Activated CD8-positive, alpha-beta memory T cell treated with anti-CD3 and anti-CD28 coated beads, Interleukin-2, amount 10 ng/mL, durations not matched to agents 7 days and 5 days (primary cell): ENCODE measurements at places on chromosomes 1 and 21. TPM values are rescaled to one million over a fixed set of nuclear protein-coding genes. Genes with fewer than 3 reads are reported as not detected.

DNA sequence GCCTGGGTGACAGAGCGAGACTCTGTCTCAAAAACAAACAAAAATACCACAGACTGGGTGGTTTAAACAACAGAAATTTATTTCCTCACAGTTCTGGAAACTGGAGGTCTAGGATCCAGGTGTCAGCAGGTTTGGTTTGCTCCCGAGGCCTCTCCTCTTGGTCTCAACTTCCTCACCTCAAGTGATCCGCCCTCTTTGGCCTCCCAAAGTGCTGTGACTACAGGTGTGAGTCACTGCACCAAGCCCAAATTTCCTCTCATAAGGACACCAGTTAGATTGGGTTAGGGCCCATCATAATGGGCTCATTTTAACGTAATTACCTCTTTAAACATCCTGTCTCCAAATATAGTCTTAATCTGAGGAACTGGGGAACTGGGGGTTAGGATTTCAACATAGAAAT is 35.5 kb downstream of the MFSD2A start:
- no peak overlapping the region for H3K4me3 ChIP-seq
- H3K4me1 ChIP-seq, result no peaks in the 10 kb centered on the region
- DNase-seq, result no peak
- H3K36me3 ChIP-seq, result no peaks in the 10 kb centered on the region
- no peak overlapping the region for H3K27ac ChIP-seq

DNA sequence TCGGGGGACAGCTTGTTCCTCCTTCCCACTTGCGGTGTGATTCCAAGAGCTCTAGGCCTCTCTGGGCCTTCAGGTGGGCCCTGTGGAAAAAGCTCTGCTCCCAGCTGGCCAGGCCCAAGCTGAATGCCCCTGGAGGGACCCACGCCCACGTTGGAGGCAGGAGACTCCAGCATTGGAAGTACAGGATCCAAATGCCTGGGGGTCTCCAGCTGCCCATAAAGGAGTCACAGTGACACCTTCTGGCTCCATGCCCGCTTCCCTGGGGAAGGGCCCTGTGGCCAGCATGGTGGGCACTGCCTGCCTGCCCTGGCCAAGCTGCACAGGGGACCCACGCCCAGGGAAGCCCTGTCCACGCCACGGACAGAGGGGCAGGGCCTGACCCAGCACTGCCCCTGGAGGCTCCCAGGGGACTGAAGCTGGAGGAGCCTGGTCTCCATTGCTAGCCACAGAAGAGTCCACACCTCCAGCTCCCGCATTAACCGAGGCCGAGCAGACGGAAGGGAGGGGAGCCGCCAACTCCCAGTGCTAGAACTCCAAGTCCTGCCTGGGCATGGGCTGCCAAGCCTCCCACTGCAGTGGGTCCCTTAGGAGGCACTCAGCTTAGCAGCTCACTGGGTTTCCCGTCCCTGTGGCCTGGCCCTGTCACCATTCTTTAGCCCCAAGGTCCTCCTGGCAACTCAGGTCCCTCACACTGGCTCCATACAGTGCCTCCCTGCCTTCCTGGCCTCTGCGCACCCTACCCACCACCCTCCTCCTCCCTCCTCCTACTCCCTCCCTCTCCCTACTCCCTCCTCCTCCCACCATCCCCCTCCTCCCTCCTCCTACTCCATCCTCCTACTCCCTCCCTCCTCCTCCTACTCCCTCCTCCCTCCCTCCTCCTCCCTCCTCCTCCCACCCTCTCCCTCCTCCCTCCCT is 41.9 kb downstream of the WNT9A start:
- no peak overlapping the region for H3K27ac ChIP-seq
- H3K27me3 ChIP-seq, result peaks cover 6% of the 10 kb centered on the region
- H3K36me3 ChIP-seq, result no peaks in the 10 kb centered on the region
- DNase-seq, result no peak

DNA sequence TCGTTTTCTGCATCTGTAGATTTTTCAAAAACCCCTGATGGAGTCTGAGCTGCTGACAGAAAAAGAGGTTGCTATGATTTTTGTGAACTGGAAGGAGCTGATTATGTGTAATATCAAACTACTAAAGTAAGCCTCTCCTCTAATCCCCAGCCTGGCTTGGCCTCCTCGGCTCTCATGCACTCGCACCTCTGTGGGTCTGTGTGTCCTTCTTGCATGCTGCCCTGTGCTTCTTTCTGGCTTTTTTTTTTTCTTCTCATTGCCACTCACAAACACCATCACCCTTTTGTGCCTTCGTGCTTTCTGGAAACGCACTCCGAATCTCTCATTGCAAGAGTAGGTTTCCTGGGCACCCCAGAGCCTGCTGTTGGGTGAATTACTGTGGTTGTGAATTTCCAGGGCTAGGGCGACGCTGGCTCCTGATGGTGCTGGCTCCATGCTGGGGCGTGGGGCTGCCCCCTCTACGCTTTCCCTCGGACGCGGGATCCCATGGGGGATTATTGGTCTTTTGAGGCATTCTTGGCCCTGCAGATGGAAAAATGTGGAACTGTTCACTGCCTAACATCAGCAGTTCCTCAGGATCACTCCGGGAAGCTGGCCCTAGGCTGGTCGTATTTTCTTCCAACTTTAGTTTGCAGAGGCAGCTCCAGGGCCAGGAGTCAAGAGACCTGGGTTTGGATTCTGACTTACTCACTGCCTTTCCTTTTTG is 56.8 kb downstream of the ATP5PO start:
- H3K4me1 ChIP-seq, result no peaks in the 10 kb centered on the region
- H3K4me3 ChIP-seq, result no peak overlapping the region
- no peaks in the 10 kb centered on the region for H3K36me3 ChIP-seq

DNA sequence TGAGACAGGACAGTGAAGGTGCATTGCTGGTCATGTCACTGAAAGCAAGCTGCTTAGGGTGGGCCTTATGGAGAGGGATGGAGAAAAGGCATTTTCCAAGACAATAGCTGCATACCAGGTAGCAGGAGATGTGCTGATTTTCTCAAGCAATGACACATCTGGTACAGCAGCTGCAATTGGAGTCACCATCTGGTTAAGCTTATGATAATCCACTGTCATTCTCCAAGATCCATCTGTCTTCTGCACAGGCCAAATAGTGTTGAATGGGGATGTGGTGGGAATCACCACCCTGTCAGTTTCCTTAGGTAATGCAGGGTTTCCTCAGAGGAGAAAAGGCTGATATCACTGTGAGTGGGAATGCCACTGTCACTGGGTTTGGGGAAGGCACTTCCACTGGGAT is 54.6 kb downstream of the ADSS2 start:
- H3K4me3 ChIP-seq, result no peak overlapping the region
- no peaks in the 10 kb centered on the region for H3K27me3 ChIP-seq
- no peak for DNase-seq
- H3K36me3 ChIP-seq, result peaks cover 24% of the 10 kb centered on the region

DNA sequence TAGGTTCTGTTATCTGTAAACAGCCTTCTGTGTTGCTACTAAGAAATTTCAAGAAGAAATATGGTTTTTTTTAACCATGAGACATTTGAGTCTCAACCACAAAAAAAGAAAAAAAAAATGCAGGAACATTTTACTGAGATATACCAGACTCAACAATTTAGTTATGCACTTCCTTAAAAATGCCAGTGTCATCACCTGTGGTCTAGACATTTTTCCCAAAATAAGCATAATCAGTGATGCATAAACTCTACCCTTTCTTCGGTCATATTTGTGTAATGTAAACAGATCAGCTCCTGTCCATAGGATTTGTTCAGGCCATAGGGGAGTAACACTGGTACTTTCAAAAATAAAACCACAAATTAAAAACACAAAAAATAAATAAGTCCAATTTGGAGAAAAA is 122.6 kb upstream of the TNFSF4 start:
- DNase-seq, result no peak
- no peak overlapping the region for H3K27ac ChIP-seq
- H3K4me1 ChIP-seq, result peaks cover 27% of the 10 kb centered on the region
- H3K36me3 ChIP-seq, result no peaks in the 10 kb centered on the region
- no peak overlapping the region for H3K4me3 ChIP-seq

- H3K36me3 ChIP-seq, result no peaks in the 10 kb centered on the region
- no peak for DNase-seq
- no peaks in the 10 kb centered on the region for H3K4me1 ChIP-seq
- H3K4me3 ChIP-seq, result no peak overlapping the region
Measured at GRCh38 chr1:228530086-228530758, 43.0 kb downstream of the RNF187 start.

- H3K27me3 ChIP-seq, result no peaks in the 10 kb centered on the region
- no peak overlapping the region for H3K27ac ChIP-seq
- H3K4me1 ChIP-seq, result no peaks in the 10 kb centered on the region
Measured at GRCh38 chr1:240282061-240282830, 190.6 kb downstream of the FMN2 start.

Gene WNT2B
- 0.12 TPM for total RNA-seq

Gene GSTM1
- total RNA-seq, result not detected
